ENCODE measurements at places on chromosomes 11 and 22.

GRCh38 chr11:81036168-81036870, 1595.5 kb upstream of the TENM4 start:
- DNase-seq = no peak

- no peak for DNase-seq
These were observed 25.9 kb upstream of the HTATIP2 start for GRCh38 chr11:20337526-20338154.

DNA sequence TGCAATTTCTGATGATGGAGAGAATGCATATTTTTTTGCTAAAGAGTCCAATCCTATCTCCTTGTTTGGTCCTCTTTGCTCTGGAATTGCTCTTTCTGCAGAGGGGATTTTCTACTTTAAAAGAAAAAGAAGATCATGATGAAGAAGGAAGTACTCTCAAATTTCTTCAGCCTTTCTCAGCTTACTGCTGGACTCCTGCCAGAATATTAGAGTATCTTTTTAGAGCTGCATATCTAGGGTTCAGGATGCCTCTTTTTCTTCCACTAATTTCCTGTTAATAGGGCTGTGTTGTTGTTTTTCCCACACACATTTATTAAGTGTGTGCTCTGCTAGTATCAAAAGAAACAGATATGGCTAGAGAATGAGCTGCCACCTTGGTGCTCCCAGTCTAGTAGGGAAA, 18.2 kb downstream of the UBASH3B start:
- no peak for DNase-seq

GRCh38 chr11:2091112-2091746, 48.0 kb downstream of the IGF2 start:
- peak; percentile 34 for DNase-seq

DNA sequence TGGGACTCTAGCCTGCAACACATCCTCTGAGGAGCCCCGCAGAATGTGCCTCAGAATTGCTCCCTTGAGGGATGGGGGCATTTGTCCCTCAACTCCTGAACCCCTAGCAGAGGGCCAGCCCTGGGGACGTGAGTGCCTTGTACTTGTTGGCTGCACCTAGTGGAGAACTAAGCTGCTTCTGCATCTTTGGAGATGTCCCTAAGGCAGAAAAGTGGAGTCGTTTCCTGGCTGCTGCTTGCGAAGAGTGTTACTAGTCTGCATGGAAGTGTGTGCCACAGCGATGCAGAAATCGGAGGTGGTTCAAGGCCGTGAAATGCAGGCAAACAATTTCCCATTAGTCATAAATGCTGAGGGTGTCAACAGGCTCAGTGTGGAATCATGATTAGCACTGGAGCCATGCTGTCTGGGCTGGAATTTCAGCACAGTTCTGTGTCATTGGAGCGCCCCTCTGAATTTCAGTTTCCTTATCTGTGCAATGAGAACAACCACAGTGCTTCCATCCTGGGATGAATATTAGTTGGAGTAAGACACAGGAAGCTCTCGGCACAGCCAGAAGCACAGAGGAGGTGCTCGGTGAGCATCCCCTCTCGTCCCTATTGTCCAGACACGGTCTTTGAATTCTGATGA, 56.5 kb downstream of the MIAT start:
- DNase-seq = no peak
